ENCODE measurements at places on chromosomes 6 and 20. TPM values are rescaled to one million over a fixed set of nuclear protein-coding genes. Genes with fewer than 3 reads are reported as not detected.

DEFB118 gene
- total RNA-seq: not detected

ARG1 gene
- 0.43 TPM for total RNA-seq

SCUBE3 gene
- 1.0 TPM for total RNA-seq

TCP11 gene
- not detected for total RNA-seq
